Cardiac muscle cell (in vitro differentiated cells and primary cell): ENCODE measurements at places on chromosomes 12 and 14. TPM values are rescaled to one million over a fixed set of nuclear protein-coding genes. Genes with fewer than 3 reads are reported as not detected.

The SLC38A4 gene
- 0.09 and 0.21 TPM in 2 replicates for total RNA-seq

GRCh38 chr12:118763234-118763633 is 218.1 kb upstream of the SRRM4 start:
- H3K36me3 ChIP-seq = no peaks in the 10 kb centered on the region
- no peaks in the 10 kb centered on the region for H3K27me3 ChIP-seq
- no peak overlapping the region for H3K4me3 ChIP-seq
- no peak overlapping the region for H3K27ac ChIP-seq
- no peaks in the 10 kb centered on the region for H3K4me1 ChIP-seq

GRCh38 chr14:38290601-38291188 is 34.8 kb upstream of the CLEC14A start:
- no peak for DNase-seq
- H3K27me3 ChIP-seq = no peaks in the 10 kb centered on the region
- H3K36me3 ChIP-seq = no peaks in the 10 kb centered on the region
- H3K4me1 ChIP-seq = no peaks in the 10 kb centered on the region

DNA sequence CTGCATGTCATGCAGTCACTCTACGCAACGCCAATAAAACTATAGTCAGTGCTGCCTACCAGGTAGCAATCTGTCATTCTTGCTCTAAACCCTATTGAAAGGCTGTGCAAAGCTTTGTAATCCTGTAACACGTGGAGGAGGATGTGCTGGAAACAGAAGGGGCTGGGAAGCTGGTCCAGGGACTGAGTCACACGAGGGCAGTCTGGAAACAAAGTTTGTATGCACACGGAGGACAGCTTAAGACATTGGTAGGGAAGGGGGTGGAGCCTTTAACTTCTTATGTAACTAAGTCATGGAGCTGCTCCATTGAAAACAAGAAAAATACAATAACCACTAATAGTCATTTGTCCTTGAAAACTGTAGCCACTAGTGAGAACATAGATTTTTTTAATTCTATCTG is 128.0 kb downstream of the BCAT1 start:
- H3K4me3 ChIP-seq = no peak overlapping the region

DNA sequence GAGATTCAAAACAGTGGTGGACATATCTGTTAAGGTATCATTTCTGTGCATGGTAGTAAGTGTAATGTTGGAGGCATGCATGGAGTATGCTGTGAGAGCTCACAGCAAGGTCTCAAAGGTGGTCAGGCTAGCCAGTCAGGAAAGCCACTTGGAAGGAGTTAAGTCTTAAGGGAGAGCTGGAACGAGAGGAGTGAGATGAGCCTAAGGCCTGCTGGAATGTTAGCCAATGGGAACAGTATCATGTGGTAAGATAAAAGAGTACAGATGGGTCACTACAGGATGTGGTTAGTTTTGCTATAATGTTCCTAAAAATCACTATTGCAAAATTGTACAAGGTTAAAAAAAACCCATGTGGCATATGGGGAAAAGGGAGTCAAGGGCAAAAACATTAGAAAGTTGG is 311.7 kb upstream of the E2F7 start:
- no peak overlapping the region for H3K27ac ChIP-seq
- no peaks in the 10 kb centered on the region for H3K4me1 ChIP-seq
- H3K36me3 ChIP-seq = no peaks in the 10 kb centered on the region
- peak; percentile 76 for DNase-seq
- H3K27me3 ChIP-seq = no peaks in the 10 kb centered on the region
- H3K4me3 ChIP-seq = no peak overlapping the region

- H3K36me3 ChIP-seq = no peaks in the 10 kb centered on the region
- no peaks in the 10 kb centered on the region for H3K4me1 ChIP-seq
- H3K27me3 ChIP-seq = no peaks in the 10 kb centered on the region
These were observed 234.6 kb downstream of the AACS start for GRCh38 chr12:125299840-125300239.

- no peaks in the 10 kb centered on the region for H3K36me3 ChIP-seq
- H3K27ac ChIP-seq = no peak overlapping the region
- no peak for DNase-seq
- H3K4me1 ChIP-seq = peaks cover 8% of the 10 kb centered on the region
- H3K4me3 ChIP-seq = no peak overlapping the region
- H3K27me3 ChIP-seq = no peaks in the 10 kb centered on the region
These were observed 211.2 kb downstream of the NUAK1 start for GRCh38 chr12:105927564-105927963.

DNA sequence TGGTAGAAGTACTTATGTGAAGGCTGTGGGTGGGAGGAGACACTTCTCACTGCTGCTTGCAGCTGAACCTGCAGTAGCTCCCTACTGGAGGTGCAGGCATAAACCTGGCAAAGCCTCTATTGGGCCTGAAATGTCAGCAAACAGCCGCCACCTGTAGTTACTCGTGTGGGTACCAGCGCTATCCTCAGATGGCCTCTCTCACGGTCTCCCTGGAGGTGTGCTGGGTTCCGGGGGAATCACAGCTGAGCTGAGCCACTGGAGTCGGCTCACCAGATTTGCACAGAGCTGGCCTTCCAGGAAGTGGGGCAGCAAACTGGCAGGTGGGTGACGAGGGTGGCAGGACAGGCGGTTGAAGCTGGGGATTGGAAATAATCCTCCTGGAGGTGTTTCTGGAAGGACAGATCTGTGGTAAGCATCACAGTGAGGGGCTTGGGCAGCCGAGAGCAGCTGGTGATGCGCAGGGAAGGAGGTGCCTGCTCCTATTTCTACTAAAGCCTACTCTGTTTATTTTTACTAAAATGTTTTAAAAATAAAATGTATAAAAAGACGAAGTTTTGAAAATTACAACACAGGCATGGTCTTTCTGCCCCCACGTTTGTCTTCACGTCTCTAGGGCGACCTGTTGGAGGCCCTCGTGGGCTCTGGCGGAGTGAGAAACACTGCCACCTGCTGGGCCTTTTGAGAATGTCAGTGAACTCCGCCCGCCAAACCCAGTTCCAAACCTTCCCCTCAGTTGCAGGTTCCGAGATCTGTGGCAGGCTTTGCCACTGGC is 67.8 kb upstream of the PLEKHG3 start:
- H3K27me3 ChIP-seq = no peaks in the 10 kb centered on the region
- H3K27ac ChIP-seq = no peak overlapping the region
- H3K36me3 ChIP-seq = no peaks in the 10 kb centered on the region
- peak; percentile 77 for DNase-seq
- H3K4me3 ChIP-seq = no peak overlapping the region

GRCh38 chr12:96117460-96117859 is 76.7 kb upstream of the ELK3 start:
- H3K4me3 ChIP-seq = no peak overlapping the region
- no peak for DNase-seq
- H3K36me3 ChIP-seq = no peaks in the 10 kb centered on the region
- H3K27ac ChIP-seq = no peak overlapping the region

DNA sequence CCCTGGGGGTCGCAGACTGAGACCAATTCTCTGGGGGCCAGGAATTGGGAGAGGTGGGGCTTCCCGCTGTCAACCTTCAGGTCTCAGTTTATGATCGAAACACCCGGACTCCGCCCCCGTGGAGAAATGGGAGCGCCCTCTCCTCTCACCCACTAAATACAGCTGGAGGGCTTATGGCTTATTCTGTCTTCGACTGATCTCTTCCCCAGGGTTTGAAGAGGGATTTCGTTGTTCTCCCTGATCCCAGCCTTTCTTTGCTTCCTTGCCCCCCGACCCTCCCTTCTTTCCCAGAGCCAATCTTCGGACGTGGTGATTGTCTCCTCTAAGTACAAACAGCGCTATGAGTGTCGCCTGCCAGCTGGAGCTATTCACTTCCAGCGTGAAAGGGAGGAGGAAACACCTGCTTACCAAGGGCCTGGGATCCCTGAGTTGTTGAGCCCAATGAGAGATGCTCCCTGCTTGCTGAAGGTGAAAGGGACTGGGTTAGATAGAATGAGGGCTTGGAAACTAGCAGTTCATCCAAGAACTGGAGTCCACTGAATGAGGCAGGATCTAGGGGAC is 607 bp downstream of the OS9 start:
- peak overlapping the region; percentile 85 for H3K27ac ChIP-seq
- H3K27me3 ChIP-seq = no peaks in the 10 kb centered on the region
- H3K4me1 ChIP-seq = no peaks in the 10 kb centered on the region
- DNase-seq = peak; percentile 25

DNA sequence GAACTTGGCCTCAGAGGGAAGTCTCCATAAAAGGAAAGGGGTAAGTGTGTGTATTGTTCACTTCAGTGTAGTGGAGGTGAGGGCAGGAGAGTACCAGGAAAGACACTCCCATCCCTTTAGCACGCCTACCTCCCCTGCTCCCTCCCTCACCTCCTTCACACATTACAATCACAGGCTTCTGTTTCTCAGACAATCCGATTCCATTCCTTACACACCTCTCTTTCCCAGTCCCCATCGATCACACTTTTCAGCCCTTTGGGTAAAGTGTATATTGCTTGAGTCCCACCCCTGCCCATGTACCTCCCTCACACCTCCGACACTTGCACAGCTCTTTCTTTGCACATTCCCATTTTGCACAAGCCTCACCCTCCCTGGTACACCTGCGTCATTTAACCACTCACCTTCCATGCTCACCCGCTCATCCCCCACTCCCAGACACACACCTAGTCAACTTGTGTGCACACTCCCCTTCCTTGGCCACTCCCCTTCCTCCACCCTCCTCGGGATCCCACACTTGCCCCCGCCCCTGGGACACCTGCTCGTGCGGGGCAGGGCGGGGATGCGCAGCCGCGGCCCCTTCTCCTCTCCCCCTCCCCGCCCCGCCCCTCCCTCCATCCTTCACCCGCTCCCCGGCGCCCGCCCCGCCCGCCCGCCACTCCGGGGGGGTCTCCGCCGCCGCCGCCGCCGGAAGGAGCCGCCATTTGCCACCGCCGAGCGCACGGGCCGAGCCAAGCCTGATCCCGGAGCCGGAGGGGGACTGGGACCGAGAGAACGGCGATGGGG is at the start of gene MARCHF9:
Gene MARCHF9, plus strand, starts transcription at position 693 of the 783 bp plus-strand sequence. CDS start 426 bp downstream, outside the sequence.
- H3K27ac ChIP-seq = no peak within 1 kb of the TSS
- peak; percentile 64 for DNase-seq
- peaks cover 21% of the 10 kb centered on the region for H3K27me3 ChIP-seq
- peaks cover 12% of the 10 kb centered on the region for H3K4me1 ChIP-seq

- peak within 1 kb of the TSS; percentile 80 for H3K27ac ChIP-seq
- H3K36me3 ChIP-seq = no peaks in the 10 kb centered on the region
- H3K4me1 ChIP-seq = peaks cover 13% of the 10 kb centered on the region
- H3K27me3 ChIP-seq = no peaks in the 10 kb centered on the region
These were observed at the start of gene GPR132 for GRCh38 chr14:105065280-105066228. TSS of gene GPR132 (minus strand) at chr14:105065430. CDS start at chr14:105055420, 10,010 bp downstream.
